Hindlimb muscle (tissue), 1 donor: ENCODE measurements at places on chromosomes 7 and 10.

GRCh38 chr10:44389150-44389549, 4.3 kb upstream of the CXCL12 start:
- no peak for DNase-seq

DNA sequence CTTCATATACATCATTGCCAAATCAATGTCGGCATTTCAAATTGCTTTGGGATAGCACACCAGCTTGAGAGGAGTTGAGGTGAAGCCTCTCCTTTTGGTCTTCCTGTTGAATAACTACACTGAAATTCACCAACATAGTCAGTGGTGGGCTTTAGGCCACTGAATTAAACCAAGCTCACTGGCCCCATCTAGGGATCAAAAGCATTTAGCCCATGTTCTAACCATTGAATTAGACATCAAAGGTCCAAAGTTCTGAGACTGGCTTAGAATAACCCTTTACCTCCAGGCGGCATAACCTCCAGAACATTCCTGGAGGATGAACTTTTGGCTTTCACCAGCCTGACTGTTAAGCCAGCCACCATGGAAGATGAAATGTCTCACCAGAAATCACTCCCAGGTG, 54.6 kb downstream of the BPGM start:
- DNase-seq, result no peak

- no peak for DNase-seq
Measured at GRCh38 chr10:111532139-111532538, 455.3 kb downstream of the ADRA2A start.

GRCh38 chr7:129748356-129749109, 137.0 kb downstream of the NRF1 start:
- no peak for DNase-seq

DNA sequence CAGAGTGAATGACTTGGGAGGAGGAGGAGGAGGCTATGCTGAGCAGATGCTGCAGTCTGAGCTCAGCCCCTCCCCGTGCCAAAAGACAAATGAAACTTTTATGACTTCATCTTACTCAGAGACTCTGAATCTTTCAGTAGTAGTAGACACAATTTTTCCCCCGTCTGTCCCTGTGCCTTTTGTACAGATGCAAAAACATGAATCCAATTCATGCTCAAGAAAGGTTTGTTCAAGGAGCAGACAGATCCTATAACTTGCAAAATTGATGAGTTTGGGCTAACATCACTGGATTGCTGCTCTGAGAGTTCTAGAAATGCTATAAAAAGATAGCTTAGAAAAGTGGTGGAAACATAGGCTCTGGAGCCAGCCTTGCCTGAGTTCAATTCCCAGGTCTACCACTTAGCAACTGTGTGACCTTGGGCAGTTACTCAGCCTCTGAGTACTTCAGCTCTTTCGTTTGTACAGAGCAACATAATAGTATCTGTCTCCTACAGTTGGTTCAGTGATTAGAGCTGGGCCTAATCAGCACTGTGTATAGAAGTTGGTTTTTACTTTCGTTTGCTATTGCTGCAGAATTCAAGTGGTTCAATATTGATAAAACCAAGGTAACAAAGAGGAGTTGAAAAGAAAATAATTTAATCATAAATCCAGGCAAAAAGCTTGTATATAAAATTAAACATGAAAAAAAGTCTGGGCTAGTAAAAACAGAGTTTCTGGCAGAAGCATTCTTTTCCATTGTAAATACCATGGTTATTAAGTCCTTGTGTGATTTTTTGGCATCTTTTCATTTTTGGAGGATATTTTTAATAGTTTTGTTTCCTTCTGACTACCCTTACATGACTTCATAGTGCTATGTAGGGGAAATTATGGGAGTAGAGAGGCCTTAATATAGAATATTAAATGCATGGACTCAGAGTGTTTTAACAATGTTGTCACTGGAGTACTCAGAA, 174.2 kb upstream of the ZNF32 start:
- DNase-seq, result peak; percentile 67

- no peak for DNase-seq
Measured at GRCh38 chr10:20110125-20111100, 294.2 kb downstream of the PLXDC2 start.

- no peak for DNase-seq
Measured at GRCh38 chr10:52410916-52411315, 96.8 kb downstream of the DKK1 start.

DNA sequence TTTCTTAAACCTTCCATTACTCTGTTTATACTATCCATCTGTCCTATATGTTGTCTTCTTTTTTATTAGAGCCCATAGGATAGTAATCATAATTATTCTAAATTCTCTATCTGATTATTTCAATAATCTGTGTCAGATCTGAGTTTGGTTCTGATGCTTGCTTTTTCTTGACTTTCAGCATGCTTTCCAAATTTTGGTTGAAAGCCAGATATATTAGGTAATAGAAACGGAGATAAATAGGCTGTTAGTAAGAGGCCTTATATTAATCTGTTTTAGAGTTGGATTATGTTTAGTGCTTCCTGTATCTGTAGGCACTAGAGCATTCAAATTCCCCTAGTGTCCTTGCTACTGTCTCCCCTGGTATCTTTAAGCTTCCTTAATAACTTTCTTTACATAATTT, 939.9 kb upstream of the GHITM start:
- DNase-seq, result no peak

DNA sequence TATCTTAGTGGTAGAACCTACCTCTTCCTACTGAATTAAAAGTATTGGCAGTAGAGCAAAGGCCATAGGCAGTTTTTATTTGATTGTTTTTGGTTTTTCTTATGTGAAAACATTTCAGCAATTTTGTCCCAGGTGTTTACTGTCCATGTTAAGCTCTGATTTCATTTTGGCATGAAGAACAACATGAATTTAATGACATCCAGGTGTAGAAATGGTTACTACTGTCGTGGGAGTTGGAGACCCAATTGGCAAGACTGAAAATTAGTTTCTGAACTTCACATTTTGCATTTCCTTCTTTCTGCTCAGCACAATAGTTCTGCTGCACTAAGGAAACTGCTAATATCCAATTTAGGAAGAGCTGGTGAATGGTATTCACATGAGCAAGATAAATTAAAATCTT, 38.0 kb upstream of the TMEM196 start:
- no peak for DNase-seq

DNA sequence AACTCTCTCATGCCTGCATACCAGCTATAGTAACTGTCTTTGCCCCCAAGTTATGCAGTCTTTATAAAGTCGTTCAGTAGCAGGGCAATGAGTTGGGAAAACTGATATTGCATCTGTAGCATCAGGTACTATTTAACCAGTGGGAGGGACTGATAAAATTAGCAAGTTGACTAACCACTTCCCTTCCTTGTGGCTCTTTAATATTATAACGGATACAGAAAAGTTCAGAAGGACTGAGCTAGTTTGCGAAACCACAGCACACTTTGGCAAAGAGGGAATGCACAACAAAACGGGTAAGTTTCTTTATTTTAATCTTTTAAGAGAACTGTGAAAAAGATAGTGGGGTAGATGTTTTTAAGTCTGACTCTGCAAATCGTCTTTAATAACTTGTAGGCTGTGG, 205.3 kb upstream of the HDAC9 start:
- DNase-seq, result no peak

GRCh38 chr7:6614953-6615722, at the start of gene ZNF853:
ZNF853 (plus strand) TSS chr7:6615610; CDS start chr7:6616175, 565 bp downstream.
- DNase-seq, result no peak

DNA sequence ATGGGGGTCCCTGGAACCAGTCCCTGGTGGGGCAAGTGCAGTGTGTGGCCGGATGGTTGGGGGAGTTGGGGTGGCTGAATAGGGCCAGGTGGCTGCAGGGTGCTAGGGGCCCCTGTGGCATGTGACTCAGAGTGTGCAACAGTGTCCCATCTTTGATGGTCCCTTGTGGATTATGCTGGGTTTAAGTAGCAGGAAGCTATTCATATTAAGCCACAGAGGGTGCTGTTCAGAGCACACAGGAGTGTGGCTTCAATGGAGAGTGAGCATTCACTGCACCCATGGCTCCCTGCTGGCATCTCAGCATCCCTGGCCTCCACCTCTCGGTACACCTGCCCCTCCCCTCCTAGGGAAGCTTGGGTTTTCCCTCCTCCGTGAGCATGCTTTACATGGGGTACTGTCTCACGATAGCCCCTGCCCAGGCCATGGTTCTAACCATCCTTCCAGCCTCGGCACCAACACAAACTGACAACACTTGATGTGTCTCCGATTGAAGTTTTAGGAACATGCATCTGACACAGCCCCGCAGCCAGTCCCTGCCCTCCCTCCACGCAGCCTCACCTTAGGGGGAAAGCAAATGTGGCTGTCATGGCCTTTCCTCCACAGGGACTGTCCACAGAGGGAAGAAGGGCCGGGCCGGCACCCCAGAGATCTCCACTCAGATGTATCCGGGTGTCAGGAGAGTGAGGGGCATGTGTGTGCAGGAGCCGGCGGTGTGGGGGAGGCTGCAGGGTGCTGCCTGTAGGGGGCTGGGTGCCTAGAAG, 30.4 kb upstream of the PPIF start:
- DNase-seq, result no peak

GRCh38 chr10:11685787-11686218, 56.4 kb upstream of the ECHDC3 start:
- no peak for DNase-seq

DNA sequence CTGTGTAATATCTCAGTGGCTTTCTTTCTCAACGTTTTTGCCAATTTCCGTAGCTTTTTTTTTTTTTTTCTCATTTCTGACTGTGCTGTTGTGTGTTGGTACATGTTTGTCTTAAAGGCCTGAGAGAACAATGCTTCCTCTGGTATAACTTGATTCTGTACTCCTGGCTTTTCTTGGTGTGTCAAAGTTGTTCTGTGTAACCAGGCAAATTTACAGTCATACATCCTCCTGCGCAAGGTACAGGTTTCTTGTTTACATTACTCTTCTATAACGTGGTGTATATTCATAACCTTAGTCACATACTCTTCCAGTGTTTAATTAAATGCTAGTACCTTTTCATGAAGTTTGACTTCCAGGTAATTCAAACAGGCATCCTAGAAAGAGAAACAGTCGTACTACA, 8.3 kb upstream of the ARHGAP12 start:
- DNase-seq, result no peak

- DNase-seq, result no peak
Measured at GRCh38 chr10:421170-421569, 268.3 kb downstream of the DIP2C start.

GRCh38 chr7:51034521-51035264, 252.0 kb upstream of the GRB10 start:
- DNase-seq, result no peak

DNA sequence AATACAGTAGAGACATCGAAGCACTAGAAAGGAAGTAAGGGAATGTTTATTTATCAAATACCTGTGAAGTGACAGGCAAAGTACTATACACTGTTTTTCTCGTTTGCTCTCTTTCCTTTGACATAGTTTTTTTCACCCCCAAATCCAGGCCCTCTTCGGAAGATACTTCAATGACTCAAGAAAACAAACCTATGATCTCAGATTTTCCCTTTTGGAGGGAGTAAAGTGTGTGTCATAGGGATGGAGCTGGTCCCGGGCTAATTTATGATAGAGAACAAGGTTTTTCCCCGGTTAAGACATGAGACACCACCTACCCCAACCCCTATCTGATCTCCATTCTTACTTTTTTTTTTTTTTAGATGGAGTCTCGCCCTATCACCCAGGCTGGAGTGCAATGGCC, 61.7 kb downstream of the MAP3K8 start:
- no peak for DNase-seq

DNA sequence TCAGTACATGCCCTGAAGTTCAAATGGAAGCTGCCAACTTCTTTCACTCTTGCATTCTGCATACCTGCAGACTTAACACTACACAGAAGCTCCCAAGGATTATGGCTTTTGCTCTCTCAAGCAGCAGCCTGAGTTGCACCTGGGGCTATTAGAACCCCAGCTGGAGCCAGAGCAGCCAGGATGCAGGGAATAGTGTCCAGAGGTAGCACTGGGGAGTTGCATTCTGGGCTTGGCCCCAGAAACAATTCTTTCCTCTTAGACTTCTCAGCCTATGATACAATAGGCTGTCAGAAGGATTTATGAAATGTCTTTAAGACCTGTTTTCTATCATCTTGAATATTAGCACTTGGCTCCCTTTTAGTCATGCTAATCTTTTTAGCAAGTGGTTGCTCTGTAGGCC, 886.7 kb upstream of the GHITM start:
- DNase-seq, result peak; percentile 44

DNA sequence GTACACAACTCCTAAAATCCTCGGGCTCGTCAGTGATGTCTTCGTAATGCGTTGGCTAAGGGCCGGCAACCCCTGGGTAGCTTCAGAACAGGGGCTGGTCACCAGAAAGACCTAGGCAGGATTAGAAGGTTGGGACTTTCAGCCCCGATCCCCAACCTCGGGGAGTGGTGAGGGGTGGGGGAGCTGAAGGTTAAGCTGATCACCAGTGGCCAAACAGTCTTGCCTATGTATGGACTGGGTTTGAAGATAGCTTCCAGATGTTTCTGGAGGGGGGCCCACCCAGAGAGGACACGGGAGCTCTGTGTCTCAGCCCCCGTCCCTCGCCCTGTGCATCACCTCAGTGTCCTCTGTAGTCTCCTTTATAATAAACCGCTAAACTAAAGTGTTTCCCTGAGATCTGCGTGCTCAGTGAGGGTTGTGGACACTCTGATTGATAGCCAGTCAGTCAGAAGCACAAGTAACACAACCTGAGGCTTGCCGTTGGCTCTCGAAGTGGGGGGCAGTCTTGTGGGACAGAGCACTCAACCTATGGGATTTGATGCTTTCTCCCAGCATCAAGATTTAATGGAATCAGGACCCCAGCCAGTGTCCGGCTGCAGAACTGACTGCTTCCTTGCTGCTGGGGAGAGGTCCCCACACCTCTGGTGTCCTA, 10.0 kb downstream of the PPP2R2D start:
- no peak for DNase-seq

DNA sequence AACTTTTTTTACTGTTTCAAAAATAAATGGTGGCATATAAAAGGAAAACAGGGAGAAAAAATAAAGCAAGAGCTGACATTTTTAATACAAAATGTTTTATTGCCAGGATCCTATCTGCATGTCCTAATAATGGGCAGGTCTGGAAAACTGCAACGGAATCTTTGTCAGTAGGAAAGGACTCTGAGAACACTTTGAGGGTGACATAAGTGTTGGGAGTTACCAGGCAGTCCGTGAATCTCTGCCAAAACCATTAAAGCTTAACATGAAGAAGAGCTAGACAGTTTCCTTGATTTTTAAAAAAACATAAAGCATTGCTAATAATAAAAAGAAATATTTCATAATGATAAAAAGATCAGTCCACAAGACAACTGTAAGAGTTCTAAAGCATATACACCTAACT, 80.7 kb downstream of the AGMO start:
- no peak for DNase-seq

DNA sequence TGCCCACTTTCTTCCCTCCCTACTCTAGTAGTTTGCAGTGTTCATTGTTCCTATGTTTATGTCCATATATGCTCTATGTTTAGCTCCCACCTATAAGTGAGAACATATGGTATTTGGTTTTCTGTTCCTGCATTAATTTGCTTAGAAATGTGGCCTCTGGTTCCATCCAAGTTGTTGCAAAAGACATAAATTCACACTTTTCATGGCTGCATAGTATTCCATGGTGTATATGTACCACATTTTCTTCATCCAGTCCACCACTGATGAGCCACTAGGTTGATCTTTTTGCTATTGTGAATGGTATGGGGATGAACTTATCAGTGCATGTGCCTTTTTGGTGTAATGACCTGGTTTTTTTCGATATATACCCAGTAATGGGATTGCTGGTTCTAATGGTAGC, 1089.1 kb downstream of the GRM8 start:
- no peak for DNase-seq

GRCh38 chr10:103648251-103648635, 154.7 kb downstream of the NEURL1 start:
- DNase-seq, result no peak

GRCh38 chr7:139088268-139088667, 21.3 kb downstream of the ZC3HAV1 start:
- no peak for DNase-seq

- no peak for DNase-seq
Measured at GRCh38 chr7:157516311-157516710, 179.5 kb downstream of the DNAJB6 start.
